Retina (tissue), 1 donor: ENCODE measurements at places on chromosomes 5 and 9.

DNA sequence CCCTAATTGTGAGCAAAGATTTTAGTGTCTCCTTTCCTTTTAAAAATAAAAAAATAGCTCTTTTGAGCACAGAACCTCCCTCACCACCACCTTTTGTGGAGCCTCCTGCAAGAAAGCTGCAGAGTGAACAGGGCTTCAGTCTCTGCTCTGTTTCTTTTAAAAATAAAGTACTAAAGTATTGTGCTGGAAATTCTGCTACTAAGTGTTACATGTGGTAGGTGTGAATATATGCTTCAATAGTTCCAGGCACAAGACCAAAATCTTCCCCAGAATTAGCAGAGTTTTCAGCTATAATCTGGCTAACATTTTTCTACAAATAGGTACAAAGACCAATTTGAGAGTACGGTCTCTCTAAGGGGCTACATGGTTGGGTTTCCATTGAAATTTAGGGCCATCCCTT, 40.3 kb upstream of the NFIB start:
- no peak for DNase-seq

DNA sequence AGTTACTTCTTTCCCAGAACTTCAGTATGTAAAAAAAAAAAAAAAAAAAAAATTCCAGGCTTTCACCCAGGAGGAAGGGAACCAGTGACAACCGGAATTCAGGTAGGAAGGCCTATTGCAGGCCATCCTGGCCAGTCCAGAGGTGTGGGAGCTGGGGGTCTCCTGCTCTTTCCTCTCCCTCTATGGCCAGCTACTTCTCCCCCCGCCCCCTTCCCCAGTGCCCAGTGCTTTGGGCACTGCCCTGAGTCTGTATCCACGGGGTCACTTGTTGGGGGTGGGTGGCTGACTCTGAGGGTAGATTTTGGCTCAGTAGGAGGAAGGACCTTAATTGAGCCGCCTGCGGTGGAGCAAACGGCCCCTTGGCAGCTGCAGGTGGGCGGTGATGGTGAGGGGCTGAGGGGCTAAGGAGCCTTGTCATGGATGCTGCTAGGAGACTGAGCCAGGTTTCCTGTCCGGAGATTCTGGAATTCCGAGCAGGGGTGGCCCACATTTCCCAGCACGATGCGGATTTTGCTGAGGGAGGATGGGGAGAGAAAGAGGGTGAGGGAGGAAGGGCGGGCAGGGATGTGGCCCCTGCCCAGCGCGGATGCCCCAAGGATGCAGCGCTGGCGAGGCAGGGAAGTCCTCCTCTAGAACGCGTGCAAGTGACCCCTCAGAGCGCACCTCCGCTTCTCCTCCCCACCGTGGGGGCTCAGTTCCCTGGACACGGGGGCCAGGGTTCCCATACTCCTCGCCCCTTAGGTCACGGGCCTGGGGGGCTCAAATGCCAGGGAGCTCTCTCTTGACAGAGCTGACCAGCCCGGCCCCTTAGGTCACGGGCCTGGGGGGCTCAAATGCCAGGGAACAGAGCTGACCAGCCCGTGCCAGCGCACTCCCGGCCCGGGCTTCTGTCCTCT, 1.2 kb upstream of the PHF2 start:
- peak; percentile 47 for DNase-seq

DNA sequence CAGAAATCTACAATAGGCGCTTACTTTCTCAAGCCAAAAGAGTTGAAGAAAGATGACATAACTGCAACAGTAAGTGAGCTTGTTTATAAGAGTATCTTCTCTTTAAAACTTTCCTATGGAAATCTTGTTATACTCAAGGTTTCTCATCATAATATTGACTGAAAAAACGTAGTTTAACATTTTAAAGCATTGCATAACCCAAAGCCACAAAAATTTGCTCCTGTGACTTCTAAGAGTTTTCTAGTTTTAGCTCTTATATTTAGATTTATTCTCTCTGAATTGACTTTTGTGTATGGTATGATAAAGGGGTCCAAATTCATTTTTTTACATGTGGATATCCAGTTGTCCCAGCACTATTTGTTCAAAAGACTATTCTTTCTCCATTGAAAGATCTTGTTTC, 15.2 kb downstream of the WDR36 start:
- DNase-seq, result no peak

DNA sequence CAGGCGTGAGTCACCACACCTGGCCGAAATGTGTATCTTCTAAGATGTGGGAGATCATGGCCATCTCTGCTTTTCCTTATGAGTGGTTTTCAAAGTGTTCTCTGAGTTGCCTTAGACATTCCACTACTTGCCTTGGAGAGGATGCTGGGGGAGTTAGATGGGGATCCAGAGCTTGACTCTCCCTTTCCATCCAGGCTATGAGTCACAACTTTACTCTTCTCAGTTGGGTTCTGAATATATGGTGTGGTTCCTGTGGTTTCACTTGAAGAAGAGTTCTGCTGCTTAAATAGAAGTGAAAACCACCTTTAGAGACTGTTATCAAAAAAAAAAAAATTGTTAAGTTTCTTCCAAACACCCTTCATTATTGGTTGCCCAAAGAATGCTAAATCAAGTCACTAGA, 217.6 kb downstream of the ZNF608 start:
- no peak for DNase-seq

- DNase-seq, result no peak
Measured at GRCh38 chr5:174798551-174798951, 74.2 kb downstream of the MSX2 start.

DNA sequence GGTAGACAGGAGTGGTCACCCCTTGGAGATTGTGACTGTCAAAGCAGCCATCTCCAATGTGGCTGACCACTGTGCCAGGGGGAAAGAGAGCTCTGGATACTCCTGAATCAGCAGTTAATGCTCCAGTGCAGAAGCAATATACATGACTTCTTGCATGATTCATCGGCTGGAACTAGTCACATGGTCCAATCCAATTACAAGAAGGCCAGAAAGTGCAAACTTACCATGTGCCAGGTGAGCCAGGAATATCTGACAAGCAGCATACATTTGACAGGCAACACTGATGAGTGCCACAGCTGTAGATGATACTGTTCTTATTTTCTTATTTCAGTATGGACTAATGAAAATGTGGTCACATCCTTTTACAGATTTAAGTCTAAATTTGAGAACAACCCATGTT, 440.0 kb upstream of the MPDZ start:
- no peak for DNase-seq

GRCh38 chr5:17436761-17437221, 61.2 kb upstream of the TAF11L2 start:
- DNase-seq, result no peak

- no peak for DNase-seq
Measured at GRCh38 chr9:78026947-78027346, 4.7 kb downstream of the GNAQ start.

DNA sequence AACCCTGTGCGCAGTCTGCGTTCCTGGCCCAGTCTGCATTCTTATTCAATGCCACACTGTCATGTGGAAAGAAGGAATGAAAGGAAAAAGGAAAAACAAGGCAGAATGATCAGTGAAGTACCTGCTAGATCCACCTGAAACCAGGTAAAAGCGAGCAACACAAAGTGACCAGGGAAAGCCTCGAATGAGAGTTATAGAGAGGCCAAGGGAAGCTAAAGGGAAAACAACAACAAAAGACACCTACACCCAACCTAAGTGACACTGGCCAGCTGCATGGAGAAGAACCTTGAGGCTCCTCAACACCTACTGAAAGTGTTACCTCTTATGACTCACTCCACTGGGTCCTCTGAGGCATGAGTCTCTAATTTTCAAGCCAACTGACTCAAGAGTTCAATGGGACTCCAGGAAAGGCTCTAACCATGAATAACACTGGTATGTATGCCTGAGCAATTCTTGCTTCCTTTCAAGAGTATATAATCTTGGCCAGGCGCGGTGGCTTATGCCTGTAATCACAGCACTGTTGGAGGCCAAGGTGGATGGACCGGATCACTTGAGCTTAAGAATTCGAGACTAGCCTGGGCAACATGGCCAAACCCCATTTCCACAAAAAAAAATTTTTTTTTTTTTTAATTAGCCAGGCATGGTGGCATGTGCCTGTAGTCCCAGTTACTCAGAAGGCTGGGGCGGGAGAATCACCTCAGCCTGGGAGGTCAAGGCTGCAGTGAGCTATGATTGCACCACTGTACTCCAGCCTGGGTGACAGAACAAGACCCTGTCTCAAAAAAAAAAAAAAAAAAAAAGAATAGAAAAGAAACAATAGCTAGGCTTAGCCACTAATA, 29.0 kb downstream of the MTMR12 start:
- no peak for DNase-seq

- no peak for DNase-seq
Measured at GRCh38 chr5:82551192-82551591, 273.0 kb upstream of the RPS23 start.

DNA sequence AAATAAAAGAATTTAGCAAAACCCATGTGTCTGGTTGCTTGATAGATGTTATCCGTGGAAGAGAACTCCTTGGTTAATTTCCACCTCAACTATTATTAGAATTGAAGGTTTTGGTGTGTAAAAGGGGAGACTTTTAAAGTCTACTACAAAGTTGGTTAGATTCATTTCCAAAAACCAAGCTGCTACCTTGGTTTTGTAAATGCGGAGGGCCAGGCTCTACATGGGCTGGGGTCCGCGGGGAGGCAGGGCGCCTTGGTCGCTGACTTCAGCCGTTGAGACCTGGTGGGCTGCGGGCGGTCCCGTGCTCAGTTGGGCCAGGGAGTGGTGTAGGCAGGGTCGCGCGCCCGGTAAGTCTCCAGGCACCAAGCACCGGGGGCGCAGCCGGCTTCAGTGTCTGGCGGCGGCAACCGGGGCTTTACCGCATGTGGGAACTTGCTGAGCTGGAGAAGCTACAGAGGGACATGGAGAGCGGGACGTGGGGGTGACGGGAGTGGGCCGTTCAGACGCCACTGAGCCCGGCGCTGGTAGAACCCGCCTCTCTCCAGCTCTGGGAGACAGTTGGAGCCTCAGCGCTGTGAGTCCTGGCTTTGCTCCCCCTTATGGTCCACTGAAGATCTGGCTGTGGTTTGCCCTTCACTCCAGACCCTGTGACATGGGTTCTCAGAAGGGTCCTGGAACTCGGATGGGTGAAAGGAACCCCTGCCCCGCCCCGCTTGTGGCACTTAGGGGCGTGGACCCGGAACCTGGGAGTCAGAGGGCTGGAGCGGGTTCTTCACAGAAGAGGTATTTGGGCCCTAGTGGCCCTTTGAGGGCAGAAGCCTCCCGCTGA, 11.8 kb downstream of the NR2F1 start:
- DNase-seq, result peak; percentile 71

DNA sequence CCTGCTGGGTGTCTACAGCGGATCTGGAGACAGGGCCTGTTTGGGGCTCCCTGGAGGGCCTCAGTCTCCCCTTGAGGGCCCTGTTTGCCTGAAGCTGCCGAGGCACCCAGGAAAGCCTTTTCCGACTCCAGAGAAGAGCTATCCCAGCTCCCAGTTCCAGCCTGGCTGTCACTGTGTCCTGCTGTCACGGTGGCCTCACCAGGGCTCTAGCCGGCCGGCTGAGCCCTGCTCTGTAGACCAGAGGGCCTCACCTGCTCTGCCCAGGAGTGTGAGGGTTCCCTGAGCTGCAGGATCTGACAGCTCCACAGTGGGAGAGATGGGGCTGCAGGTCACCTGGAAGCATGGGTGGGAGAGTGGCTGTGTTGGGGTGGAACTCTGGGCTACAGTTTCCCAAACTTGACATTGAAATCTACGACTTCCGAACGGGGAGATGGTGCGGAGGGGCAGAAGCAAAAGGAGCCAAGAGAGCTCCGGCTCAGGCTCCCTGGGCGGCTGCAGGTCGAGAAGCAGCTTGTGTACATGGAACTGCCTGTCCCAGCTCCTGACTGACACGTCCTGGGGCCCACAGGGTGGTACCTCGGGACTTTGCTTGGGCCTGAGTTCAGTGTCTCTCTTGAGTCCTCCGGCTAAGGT, 94.9 kb downstream of the CACNA1B start:
- DNase-seq, result no peak

DNA sequence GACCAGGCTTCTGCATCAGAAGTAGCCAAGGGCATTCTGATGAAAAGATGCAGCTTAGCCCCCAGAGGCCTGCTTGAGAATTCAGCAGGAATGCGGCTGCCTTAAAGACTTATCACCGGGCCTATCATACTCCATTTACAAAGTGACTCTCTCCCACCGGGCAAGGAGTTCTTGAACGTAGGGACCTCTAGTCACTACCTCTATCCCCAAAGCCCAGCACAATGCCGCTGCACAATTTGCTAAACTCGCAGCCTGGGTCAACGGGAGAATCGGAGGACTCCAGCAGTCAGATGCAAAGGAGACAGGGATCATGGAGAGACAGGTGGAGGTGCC, 661 bp downstream of the PDCL start:
- DNase-seq, result no peak

DNA sequence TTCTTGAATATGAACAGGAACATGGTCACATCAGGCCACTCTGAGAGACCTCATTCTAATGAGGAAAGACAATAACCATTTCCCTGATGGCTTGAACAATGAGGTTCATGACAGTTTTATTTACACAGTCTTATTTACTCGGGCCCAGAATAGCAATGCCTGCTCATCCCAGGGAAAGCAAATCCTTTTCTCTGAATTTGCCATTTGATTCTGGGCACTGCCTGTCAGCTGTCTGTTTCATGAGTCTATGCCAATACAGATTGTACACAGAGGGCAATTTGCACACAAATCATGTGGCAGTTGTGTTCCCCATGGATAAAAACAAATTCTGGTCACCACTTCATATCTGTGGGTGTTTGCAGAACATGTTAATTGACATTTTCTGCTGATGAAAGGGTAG, 492.5 kb downstream of the ACTL7B start:
- no peak for DNase-seq

DNA sequence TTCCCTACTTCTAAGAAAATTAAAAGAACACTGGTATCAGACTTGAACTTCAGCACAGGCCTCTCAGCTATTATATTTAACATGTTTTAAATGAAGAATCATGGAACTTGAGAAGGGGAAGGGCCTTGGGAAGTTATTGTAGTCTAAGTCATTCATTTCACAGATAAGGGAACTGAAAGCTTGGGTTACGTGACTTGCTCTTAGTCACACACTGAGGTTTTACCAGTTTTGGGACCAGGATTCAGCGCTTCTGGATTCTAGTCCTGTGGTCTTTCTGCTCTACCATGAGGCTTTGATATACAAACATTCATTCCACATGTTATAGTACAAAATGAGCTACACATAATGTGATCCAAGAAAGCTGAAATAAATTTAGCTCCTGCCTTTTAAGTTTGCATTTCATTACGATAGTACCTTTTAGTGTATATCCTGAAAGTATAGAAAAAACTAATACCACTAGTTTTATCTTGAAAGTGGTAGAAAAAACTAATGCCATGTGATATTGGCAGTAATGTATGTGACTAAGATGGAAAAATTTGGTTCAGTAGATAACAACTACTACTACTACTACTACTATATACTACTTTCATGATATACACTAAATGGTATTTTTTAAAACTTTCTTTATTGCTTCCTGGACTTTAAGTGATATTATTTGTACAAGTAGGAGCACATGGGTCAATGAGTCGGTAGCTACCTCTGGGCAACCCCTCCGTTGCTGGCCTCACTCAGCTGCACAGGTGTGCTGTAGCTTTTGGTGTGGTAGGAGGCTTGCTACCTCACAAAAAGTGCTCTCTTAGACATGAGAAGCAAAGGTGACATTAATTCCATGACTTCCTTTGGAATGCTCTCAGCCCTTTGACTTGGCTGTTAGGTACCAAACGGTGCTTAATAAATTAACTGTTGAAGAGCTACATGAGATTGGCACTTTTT, 40.7 kb downstream of the F2RL2 start:
- no peak for DNase-seq
